Stimulated activated CD8-positive, alpha-beta memory T cell treated with anti-CD3 and anti-CD28 coated beads, Interleukin-4, amount 100 ng/mL, for 4 hours (primary cell): ENCODE measurements at places on chromosomes 5 and 9.

DNA sequence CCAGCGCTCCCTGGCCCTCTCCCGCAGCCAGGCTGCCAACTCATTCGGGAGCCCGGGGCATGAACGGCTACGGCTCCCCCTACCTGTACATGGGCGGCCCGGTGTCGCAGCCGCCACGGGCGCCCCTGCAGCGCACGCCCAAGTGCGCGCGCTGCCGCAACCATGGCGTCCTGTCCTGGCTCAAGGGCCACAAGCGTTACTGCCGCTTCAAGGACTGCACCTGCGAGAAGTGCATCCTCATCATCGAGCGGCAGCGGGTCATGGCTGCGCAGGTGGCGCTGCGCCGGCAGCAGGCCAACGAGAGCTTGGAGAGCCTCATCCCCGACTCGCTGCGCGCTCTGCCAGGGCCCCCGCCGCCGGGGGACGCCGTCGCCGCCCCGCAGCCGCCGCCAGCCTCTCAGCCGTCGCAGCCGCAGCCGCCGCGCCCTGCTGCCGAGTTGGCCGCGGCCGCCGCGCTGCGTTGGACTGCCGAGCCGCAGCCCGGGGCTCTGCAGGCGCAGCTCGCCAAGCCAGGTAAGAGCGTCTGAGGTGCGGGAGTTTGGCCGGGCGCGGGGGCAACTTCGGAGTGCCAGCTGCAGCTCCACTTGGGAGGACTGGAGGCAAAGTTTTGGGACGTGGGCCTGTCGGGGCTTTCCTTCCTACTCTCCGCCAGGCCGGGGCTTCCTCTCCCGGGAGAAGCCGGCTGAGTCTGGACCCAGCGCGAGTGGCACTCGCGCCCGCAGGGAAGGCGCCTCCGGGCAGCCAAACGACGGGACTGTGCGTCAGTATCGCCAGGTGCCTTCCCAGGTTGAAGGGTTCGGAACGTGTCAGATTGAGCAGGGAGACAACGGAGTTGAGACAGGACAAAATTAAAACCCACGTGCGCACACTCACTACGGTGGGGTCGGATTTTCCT, 735 bp downstream of the DMRT3 start:
- DNase-seq, result no peak

DNA sequence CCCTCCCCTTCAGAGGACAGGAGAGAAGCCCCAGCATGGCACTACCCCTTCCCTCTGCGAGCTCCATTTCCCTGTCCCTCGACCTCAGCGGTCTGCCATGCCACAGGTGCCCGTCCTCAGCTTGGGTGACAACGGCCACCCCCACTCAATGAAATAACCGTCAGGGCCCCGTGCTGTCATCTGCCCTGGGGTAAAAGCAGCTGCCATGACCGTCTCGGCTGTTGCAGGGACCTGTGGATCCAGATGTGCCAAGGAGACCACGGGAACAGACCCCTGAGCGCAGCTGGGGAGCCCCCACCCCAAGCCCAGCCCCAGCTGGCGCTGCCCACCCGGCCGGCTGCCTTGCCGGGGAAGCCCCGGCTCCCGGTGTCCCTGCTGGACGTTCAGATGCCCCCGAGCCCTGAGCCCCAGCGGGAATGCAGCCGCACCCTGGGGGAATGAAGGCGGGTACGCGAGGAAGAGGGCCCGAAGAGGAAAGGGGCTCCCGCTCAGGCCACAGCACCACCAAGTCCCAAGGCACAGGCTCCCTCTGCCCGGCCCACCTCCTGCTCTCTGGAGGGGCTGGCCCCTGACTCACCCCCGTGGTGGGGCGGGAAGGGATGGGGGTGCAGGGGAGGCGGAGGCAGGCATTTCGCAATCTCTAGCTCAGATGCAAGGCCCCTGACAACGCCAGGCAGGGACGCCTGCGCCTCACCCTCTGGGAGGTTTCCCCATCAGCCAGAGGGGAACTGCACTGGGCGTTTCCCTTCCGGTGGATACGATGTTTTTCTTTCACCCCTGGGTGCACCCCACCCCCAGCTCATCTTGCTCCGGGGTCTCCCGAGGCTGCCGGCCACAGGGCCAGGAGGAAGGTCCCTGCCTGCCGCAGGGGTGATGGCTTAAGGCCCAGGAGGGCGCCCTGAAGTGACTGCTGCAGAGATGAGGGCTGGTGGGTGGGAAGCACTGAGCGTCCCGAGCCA, 49.2 kb downstream of the NACC2 start:
- no peak for DNase-seq

DNA sequence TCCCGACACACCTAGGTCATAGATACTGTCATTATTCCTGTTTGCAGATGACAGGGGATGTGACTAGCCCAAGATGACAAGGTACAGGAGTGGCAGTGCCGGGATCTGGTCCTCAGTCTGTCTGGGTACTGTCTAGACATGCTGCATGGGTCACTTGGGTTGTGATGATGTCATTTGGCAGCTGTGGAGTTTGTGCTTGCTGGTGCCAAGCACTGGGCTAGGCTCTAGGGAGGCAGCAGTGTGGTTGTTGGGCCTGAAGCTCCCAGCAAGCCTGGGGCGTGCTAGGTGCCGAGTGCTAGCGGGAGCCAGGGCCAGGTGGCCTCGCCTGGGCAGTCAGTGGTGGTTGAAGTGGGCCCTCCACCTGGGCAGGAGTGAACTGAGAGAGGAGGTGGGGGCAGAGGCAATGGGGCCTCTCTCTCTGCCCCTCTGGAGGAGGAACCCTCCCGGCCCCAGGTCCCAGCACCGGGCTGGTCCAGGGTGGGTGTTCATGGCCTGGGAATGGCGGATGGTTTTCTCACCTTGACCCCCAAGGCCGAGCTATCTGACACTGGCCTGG, 8.8 kb upstream of the ASB6 start:
- DNase-seq, result no peak

- DNase-seq, result no peak
Measured at GRCh38 chr9:136615631-136616306, 46.9 kb upstream of the EGFL7 start.

GRCh38 chr9:13718539-13718938, 439.0 kb upstream of the MPDZ start:
- no peak for DNase-seq

DNA sequence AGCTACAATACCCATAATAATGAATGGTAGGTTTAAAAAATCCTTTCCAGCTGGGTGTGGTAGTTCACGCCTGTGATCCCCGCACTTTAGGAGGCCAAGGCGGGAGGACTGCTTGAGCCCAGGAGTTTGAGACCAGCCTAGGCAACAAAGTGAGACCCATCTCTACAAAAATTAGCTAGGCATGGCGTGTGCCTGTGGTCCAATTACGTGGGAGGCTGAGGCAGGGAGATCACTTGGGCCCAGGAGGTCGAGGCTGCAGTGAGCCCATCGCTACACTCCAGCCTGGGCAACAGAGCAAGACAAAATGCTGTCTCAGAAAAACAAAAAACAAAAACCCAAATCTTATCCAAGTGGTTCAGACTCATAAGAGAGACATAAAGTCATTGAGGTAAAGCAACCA, 33.8 kb upstream of the SLC6A3 start:
- no peak for DNase-seq

DNA sequence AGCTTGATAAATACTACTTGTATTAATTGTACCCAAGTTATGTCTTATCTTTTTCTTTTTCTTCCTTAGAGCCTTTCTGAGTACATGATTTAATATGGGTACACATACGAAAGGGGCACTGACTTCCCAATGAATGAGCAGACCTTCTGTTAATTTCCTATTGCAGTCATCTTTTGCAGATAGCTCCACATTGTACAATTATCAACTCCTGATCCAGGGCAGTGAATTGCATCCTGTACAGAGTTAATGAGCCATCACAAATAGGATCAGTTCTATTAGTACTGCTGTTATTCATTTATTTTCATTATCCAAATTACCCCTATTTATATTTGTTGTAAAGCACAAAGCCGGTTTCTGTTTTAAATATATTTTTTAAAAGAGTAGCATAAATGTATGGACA, 105.6 kb downstream of the ADAMTSL1 start:
- DNase-seq, result no peak

DNA sequence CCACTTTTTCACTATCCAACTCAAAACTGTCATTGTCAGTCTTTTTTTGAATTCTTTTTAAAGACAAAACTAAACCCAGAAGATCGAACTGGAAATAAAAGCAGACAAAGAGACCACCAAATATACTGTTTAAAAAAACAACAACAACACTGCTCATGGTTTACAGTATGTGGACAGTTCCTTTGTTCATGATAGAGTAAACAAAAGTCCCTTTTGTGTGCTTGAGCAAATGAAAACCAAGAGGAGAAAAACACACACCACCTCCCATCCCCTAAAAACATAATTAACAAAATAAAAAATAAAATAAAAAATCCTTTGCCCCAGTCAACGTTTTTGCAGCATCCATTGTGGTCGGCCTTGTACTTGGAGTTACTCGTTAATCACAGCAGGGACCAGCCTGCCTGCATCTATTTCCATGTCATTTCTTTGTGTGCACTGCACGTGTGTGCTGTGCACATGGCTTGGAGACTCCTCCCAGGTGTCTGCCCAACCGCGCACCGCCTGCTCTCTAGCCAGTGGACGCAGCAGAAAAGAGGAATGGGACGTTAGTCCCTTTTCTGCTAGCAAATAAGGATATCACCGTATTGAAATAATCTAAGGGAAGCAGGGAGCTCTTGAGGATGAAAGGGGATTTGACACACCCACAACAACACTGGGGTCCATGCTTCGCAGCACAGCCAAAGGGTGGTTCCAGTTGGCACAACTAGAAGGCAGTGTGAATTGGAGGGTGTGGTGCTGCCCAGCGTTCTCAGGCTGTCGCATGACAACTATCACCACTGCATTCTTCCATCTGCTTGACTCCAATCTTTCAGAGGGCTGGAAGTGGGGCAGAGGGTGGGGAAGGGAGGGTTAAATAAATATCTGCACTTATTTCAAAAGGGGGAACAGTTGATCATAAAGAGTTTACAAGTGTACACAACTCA, 130.0 kb downstream of the SEMA6A start:
- no peak for DNase-seq

- no peak for DNase-seq
Measured at GRCh38 chr5:9380109-9380508, 165.8 kb downstream of the SEMA5A start.

- DNase-seq, result no peak
Measured at GRCh38 chr5:87389296-87390034, 23.3 kb downstream of the CCNH start.

DNA sequence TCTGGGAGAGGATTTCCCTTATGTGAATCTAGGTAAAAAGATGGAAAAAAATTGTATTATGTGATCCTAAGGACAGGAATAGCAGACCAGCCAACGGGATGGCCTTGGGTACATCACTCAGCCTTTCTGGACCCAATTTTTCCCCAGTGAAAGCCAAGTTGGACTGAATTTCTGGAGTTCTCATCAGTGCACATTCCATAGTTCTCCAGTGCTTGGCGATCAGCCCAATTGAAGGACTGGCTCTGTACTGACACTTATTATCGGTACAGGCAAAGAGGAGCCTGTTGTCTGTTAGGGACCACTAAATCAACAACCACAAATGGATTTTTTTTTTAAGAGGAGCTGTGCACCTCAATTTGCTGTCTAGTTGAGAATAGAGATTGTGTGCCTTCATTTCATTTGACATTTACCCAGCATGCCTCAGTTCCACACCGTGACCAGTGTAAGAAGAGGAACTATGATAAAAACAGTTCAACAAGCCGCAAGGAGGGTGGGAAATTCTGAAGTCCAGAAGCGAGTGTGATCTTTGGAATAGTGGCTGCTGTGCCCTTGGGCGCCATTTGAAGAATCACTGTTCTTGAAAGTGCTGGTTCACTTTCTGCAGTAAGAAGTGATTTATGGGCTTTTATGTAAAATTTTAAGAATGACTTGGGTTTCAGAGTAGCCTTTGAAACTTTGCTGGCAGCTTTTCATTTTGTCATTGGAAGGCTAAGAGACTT, 8.0 kb downstream of the ARL10 start:
- DNase-seq, result no peak

DNA sequence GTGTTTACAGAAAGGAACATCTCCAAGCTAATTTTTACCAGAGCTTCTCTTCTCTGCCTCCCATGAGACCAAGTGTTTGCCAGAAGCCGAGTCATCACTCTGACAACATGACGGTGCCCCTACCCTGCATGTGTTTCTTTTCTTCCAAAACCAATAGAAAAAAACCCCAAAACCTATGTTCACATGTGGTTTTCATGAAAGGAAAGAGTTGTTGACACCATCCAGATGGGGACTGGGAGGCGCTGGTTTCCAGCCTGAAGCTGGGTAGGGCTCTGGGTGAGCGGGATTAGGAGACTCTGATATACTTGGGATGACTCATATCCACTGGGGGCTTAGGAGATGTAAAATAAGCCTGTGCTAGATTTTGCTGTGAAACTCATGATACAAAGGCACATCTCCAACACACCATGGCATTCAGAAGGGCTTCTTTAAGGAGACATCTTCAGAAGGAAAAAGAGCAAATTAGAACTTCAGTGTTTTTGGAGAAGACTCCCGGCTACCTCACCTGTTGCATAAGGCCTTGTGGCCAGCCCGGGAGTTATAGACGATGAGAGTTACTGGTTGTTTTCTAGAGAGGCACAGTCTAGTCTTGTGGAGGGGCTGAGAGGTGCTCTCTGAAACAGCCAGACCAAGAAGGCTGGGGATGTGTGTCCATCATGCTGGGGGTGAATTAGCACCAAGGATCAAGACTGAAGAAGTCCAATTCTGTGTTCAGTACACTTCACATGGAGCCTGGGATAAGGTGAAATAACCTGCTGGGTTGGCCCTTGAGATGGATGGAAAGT, 108.9 kb upstream of the LHFPL2 start:
- no peak for DNase-seq

DNA sequence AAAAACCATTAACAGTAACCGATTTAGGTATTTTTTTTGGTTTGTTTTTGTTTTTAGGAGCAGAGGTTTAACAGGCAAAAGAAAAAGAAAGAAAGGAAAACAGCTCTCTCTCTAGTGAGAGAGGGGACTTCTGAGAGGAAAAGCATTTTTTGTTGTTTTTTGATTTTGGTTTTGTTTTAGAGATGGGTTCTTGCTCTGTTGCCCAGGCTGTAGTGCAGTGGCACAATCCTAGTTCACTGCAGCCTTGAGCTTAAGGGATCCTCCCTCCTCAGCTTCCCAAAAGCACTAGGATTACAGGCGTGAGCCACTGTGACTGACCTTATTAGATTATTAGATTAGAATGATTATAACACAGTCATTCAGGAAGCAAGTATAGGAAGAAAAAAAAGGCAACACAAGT, 10.1 kb downstream of the USP20 start:
- DNase-seq, result no peak

DNA sequence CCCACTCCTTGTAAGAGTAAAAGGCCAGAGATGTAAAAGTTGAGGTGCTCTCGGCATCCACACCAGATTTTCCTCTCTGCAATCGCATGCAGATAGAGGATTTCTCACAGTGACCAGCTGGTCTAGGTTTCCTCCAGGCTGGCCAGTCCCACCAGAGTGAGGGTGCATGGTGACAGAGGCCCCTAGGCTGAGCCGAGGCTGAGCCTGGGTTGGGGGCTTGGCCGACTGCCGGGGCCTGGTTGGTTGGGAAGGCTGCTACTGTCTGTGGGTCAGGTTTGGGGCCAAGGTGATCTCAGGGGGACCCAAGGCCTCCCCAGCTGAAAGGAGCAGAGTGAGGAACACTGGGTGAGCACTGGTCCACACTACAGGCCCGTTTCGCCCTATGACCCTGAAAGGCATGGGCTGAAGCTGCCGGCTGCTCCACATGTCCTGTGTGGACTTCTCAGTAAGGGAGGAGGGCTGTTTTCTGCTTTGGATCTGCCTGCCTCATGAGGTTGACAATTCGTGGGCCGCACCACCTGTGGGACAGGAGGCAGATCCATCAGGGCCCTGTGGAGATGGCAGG, 400.8 kb upstream of the IRX4 start:
- DNase-seq, result no peak

- no peak for DNase-seq
Measured at GRCh38 chr5:10607023-10607665, 43.3 kb downstream of the ANKRD33B start.

- no peak for DNase-seq
Measured at GRCh38 chr5:169029661-169030274, 271.2 kb downstream of the SLIT3 start.
